Ureter (tissue), 1 donor: ENCODE measurements at places on chromosomes 4 and X. TPM values are rescaled to one million over a fixed set of nuclear protein-coding genes. Genes with fewer than 3 reads are reported as not detected.

- DNase-seq = no peak
Observed at GRCh38 chr4:133624744-133625143, 475.6 kb downstream of the PCDH10 start.

MAGEE2 gene
- total RNA-seq = not detected

PPP4R3C gene
- total RNA-seq = not detected

- no peak for DNase-seq
Observed at GRCh38 chr4:120730777-120731320, 191.7 kb downstream of the PRDM5 start.

- peak; percentile 7 for DNase-seq
Observed at GRCh38 chr4:9949573-9949972, 71.7 kb downstream of the SLC2A9 start.
